LHCN-M2 (cell line): ENCODE measurements at places on chromosomes 5 and 9. TPM values are rescaled to one million over a fixed set of nuclear protein-coding genes. Genes with fewer than 3 reads are reported as not detected.
A peak's percentile ranks its signal among the peaks of the same experiment; 100 is the strongest.

The PTGS1 gene
- 1.7 TPM in 2 replicates for total RNA-seq

The CYFIP2 gene
- total RNA-seq: 6.1 and 9.9 TPM in 2 replicates

GRCh38 chr5:159343295-159344094 lies 13.2 kb upstream of the IL12B start:
- DNase-seq: peak; percentile 9

GRCh38 chr9:25427898-25428297 lies 250.3 kb downstream of the TUSC1 start:
- no peak for DNase-seq

DNA sequence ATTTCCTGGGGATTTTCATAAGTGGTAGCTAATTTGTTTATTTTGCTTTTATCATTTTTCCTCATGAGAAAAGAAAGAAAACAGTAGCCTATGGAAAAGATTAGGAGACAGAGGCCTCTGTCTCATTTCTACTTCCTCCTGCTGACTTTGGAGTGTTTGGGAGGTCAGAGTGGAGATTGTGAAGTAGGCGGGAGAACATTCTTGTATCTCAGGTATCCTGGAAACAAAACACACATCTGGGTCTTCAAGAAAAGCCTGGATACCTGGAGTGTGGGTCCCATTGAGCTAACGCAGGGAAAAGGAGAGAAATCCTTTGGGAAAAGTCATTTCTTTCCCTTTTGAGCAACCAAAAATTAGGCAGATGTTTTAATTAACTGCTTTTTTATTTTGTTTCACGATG lies 161.5 kb upstream of the DMAC1 start:
- no peak for DNase-seq
